Activated gamma-delta T cell treated with Interleukin-2 at 50 U/mL for 16 hours (primary cell): ENCODE measurements at places on chromosomes 11 and 22.

DNA sequence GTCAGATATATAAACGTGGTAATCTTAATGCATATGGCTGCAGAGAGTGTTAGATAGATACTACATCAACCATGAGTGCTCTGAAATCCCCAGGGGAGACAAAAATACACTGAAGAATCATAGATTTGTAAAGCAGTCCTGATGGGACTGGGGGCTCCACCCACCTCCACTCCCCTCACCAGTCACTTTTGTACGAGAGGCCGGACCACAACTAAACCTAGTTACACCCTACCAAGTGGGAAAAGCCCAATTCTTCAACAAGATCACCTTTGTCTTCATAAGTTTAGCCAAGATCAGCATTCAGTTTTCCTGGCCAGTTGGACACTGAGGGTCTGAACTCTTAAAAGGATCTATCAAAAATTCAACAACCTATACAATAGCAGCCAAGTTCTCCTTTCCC lies 1.5 kb downstream of the SF1 start:
- DNase-seq: no peak

- no peak for DNase-seq
These were observed 54.8 kb upstream of the PHF21B start for GRCh38 chr22:45064313-45065278.

- no peak for DNase-seq
These were observed 5.9 kb upstream of the GLB1L3 start for GRCh38 chr11:134270250-134270714.

DNA sequence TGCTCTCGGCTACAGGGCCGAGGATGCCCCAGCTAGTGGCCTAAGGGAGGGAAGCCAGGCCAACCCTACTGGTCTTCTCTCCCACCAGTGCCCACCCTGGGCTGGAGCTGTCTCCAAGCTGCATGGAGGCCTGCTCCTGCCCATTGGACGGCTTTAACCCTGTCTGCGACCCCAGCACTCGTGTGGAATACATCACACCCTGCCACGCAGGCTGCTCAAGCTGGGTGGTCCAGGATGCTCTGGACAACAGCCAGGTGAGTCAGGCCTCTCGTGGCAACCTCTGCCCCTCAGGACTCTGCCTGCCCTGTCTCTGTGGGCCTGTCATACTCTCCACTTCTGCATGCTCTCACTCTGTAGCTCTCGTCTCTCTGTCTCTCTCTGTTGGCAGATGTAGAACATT lies 44.1 kb upstream of the TPBGL start:
- DNase-seq: no peak

DNA sequence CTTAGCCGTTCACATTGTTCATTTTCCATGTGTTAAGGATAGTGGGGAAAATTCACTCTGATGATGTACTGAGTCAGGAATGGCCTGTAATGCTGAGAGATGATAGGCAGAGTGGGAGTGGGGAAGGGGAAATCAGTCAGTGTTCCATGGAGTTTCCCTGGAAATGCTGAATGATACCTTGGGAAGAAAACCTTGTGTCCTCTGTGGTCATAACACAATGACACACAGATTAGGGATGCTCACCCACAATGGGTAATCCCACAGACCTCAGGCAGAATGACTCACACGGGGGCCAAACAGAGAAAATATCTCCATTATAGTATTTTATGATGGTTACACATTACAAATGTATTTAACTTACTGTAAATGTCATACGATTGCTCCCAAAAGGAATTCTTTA lies 118.0 kb downstream of the SNX19 start:
- no peak for DNase-seq

GRCh38 chr11:112477581-112478317 lies 217.1 kb upstream of the PLET1 start:
- no peak for DNase-seq

DNA sequence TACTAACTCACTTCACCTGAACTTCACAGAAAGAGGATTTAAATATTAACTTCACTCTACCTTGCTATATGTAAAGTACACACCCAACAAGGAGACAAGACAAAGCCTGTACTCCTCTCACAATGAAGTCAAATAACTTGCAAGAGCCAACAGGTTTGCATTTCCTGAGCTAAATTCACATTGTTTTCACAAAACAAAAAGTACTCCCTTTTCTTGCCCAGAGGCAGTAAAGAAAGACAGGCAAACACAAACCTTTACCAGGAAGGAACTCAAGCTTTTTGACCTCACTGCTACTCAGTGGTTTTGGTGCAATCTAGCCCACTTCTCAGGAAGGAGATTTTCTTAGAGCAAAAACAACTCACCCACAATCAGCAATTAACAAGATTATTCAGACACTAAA lies 15.7 kb downstream of the USP28 start:
- no peak for DNase-seq

DNA sequence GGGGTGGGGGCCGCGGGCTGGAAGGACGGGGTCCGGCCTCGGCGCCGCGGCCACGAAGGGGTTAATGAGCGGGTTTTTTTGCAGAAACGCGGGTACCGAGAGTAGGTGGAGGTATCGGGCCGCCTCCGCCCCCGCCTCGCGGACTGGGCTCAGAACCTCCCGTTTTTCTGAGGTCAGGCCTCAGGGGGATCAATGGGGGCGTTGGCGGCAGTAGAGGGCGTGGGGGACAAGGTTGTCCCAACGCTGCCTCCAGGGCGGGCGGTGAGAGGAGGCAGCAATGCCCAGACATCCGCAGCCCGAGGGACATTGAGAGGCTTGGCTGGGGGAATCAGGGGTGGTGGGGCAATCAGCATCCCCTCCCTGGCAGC lies 34.8 kb upstream of the PRODH start:
- no peak for DNase-seq

DNA sequence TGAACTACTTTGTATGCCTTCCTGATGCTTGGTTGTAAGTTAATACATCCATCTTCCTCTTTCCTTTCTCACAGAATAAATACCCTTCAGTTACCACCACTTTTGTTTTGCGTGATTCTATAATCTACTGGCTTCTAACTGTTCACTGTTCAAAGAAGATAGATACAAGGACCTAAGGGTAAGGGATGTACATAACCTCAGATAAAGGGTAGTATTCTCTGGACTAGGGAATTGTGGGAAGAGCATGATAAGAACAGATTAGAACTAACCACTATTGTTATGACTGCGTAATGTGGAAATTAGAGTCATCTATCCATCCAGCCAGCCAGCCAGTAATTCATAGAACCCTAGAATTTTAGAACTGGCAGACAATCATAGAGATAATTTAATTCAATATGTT lies 36.4 kb downstream of the MAP6 start:
- DNase-seq: no peak
